Stimulated activated CD8-positive, alpha-beta memory T cell treated with anti-CD3 and anti-CD28 coated beads, Interleukin-4, amount 100 ng/mL, for 24 hours (primary cell): ENCODE measurements at places on chromosomes 2 and 18.

DNA sequence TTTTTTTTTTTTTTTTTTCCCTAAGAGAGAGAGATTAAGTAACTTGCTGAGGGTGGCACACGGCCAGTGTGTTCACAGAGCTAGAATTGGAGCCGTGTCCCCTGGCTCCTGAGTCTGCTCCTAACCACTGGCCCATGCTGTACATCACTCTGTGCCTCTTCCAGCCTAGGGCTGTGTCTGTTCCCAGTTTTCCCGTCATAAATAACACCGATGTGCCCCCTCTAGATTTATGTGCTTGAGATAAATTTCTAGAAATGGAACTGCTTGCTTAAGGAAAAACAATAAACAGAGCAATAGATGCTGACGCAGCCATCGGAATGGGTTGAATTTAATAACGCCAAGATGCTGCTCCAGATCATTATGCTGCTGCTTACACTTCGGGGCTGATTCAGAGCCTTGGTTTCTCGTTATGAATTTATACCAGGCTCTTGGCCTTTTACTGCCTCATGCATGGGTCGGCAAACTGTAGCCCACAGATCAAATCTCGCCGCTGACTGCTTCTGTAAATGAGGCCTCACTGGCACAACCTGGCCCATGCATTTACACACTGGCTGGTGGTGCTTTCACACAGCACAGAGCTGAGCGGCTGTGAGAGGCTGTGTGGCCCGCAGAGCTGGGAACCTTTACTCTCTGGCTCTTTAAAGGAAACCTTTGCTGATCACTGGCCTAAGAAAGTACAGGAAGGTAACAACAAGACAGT lies 58.1 kb downstream of the NDUFA10 start:
- no peak for DNase-seq

- DNase-seq = no peak
Measured at GRCh38 chr18:23740105-23740830, 51.0 kb downstream of the LAMA3 start.

DNA sequence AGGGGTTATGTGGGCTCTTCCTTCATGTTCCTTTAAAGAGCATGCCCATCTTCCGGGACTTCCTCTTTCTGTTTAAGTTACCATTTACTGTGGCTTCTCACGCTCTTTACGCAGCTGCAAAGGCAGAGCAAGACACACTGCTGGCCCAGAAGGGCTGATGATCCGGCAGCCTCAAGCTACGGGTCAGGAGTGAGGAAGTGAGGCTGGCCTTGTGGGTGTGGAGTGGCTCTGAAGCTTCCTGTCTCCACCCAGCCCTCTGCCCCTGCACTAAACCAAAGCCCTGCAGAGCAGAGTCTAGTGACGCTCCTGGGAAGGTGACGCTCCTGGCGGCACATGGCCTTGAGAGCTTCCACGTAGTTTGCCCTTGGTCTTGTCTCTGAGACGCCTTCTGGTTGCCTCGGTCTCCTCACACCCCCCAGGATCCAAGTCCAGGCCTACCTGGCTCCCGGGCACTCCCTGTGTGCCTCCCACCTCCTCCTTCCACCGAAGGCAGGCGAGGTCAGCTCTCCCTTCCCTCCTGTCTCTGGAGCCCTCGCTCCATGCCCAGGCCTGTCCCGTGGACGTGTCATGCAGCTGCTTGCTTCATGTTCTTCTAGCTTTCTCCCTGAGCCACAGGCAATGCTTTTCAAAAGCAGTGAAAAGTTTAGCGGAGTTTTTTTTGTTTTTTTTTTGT lies 50.3 kb downstream of the ARL4C start:
- peak; percentile 58 for DNase-seq

DNA sequence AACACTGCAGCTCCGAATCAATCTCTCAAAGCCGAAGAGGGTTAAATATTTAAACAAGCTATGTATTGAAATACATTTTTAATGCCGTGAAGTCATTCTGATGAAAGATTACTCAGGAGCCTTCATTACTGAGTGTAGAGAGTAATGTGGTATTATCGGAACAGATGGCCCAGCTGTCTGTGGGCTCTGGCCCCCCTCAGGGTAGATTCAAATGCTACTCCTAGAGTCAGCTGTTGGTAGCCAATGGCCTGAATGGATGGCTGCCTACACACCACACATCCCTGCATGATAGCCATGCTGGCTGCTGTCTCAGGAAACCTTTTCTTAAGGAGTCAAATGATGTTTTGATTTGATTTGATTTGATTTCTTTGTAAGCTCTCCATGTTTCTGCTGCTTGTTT lies 732.3 kb upstream of the CELF4 start:
- no peak for DNase-seq

DNA sequence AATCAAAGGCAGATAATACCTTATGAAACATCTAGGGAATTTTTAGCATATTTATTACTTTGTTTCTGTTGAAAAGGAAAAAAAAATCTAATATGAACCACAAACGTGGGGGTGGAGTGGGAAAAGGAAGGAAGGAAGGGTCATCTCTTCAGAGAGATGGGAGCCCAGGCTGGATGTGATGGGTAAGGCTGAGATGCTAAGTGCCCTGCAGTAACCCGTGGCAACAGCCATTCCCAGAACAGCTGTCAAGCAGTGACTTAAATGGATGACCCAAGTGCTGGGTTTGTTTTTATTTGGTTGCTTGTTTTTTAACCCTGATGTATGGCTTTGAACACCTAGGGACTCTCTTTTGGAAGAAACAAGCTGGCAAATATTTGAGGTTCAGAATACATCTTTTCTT lies 50.7 kb upstream of the KLF7 start:
- no peak for DNase-seq

- no peak for DNase-seq
Measured at GRCh38 chr2:59237311-59237710, 996.2 kb upstream of the FANCL start.

DNA sequence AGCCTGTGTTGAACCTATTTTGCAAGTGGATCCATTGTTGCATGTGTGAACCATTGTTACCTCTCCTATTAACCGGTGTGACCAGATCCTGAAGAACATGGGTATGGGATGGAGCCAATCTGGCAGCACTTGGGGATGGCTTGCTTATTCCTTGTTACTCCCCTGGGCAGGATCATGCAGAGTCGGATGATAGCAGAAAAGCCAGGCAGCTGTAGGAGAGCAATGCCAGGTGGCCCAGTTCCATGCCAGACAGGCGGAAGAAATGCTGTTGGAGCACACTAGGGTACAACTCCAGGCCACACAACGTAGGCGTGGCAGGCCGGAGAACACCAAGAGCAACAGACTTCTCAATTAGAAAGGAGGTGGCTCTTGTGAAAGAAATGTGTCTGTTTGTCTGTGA lies 16.3 kb upstream of the MYO1B start:
- DNase-seq = no peak

DNA sequence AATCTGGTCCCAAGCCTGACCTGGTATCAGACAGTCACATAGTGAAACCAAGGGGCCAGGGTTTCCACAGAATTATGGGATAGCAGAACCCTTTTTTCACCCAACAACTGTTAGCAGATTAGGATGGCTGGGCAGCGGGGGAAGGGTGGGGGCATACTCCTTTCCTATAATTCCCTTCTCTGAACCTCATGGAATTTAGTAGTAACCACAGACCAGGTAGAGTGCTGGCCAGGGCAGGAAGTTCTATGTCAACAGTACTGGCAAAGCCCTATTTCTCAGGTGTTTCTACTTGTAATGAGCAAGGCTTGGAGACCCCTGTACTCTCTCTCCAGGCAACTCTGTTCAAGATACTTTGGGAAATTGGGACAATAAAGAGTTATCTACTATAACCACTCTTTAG lies 174.6 kb downstream of the THADA start:
- no peak for DNase-seq

DNA sequence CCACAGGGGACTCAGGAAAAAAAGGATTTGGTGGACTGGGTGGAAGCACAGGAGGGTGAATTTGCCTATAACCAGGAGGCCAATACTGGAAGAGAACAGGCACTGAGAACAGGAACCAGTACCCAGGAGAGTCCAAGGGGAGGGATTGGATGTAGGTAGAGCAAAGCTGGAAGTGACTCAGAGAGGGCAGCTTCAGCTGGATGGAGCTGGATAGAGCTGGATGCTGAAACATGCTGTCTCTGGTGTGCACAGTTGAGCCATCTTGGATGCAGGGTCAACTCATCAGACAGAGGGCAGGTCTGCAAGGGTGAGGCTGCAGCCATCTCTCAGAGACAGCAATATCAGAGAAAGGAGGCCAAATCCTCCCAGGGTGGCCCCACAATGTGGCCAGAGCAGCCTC lies 134.0 kb downstream of the GALNT14 start:
- no peak for DNase-seq

GRCh38 chr2:193368615-193369014 lies 1173.9 kb upstream of the TMEFF2 start:
- DNase-seq = no peak

DNA sequence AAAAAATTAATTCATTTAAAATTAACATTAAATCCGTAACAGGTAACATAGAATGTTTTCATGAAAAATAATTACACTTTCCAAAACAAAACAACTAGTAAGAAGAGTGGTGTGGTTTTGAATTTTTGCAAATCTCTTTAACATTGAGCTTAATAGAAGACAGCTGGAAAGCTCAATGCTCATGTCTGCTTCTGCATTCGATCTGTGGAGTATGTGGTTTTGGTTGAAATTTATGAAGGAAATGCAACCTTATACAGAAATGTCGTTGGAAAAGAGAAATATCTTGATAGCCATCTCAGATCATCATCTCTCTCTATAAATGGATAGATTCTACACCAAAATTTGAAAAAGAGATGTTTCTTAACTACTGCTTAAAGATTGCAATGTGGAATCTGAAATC lies 17.3 kb upstream of the FHL2 start:
- DNase-seq = no peak

- no peak for DNase-seq
Measured at GRCh38 chr2:115161771-115162493, 719.5 kb downstream of the DPP10 start.

- DNase-seq = no peak
Measured at GRCh38 chr2:95390881-95391321, 11.6 kb upstream of the FAHD2A start.

GRCh38 chr2:151230627-151231140 lies 31.0 kb downstream of the RBM43 start:
- no peak for DNase-seq

DNA sequence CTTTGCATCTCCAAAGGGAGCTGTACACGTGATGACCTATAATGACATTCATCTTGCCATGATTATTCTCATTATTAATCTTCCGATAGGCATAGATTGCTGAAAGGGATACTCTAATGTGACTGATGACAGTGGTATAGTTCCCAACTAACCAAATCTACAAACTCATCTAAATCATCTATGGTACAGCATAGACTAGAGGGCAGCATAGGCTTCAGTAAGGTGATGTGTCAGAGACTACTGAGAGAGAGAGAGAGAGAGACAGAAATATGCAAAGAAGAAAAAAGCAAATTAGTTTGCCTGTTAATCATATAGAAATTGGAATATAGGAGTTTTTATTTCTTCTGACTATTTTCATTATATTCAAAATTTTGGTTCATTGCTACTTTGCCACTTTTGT lies 89.3 kb downstream of the CSRNP3 start:
- DNase-seq = no peak

GRCh38 chr2:49917654-49918053 lies 763.3 kb upstream of the FSHR start:
- DNase-seq = no peak

GRCh38 chr2:29455200-29455860 lies 340.1 kb downstream of the CLIP4 start:
- DNase-seq = no peak

DNA sequence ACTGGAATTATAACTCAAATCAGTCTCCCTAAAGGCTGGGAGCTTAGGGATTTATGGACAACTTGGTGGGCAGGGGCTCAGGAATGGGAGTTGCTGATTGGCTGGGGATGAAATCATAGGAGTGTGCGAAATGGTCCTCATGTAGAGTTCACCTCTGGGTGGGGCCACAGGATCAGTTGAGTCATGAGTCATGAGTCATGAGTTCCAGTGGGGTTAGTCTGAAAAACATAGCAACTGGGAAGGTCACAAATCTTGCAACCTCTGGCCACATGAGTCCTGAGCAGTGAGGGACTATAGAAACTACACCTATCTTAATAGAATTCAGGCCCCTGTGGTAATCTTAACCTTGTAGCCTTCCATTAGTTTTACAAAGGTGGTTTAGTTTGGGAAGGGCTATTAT lies 383.3 kb downstream of the RBM43 start:
- DNase-seq = no peak

GRCh38 chr18:58263055-58263957 lies 219.3 kb downstream of the NEDD4L start:
- DNase-seq = no peak

GRCh38 chr2:54122171-54122935 lies 6.9 kb downstream of the ACYP2 start:
- no peak for DNase-seq

DNA sequence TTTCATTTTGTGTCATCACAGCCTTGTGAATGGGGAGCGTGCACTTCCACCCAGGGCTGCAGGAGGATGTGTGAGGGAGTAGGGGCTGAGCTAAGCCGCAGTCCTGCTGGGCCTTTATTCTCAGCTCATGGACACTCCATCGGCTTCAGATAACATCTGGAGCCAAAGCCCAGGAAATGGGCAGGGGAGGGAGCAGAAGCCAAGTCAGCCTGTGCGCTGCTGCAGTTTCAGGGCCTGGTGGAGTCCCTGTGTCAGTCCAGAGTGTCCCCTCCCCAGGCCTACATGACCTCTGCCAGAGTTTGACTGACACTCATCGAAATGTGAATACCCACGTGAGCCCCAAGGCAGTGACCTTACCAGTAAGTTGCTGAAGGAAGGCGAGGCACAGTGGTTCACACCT lies 242.2 kb downstream of the LOXHD1 start:
- DNase-seq = no peak

DNA sequence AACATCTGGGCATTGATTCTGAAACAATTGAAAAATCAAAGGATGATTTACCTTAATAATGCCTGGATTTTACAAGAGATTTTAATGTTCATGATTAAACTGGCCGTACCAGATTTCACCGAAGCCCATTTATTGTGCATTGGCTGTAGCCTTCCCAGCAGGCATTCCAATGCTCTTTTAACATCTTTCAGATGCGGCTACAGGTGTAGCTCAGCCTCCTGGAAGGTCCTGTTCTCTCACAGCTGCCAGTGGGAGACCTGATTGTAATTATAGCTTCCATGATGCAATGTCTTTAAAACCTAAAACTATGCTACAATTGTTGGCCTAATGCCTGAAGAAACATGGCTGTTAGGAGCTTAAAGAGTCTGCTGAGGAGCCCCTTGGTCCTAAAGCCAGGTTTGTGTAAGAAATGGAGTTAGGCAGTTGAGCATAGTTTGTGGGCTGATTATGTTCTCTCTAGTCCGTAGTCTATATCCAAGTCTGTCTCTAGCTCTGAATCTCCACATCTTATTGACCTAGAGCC lies 147.4 kb downstream of the CERS6 start:
- DNase-seq = no peak

DNA sequence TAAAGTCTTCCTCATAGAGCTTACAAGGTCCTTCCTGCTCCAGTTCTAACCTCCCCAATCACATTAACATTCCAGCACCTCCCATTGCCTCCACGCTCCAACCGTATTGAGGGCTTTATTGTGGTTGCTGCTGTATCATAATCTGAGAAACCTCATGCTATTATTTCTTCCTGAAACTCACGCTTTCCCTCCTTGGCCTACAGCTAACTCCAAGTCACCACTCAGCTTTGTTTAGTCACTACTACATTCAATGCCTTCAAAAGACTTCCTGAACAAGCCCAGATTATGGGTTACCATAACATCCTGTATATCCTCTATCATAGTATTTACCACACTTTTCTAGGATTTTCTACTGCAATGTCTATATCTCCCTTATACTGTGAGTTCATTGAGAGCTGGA lies 230.4 kb downstream of the IKZF2 start:
- DNase-seq = no peak
